ENCODE measurements at places on chromosomes 4 and X.

DNA sequence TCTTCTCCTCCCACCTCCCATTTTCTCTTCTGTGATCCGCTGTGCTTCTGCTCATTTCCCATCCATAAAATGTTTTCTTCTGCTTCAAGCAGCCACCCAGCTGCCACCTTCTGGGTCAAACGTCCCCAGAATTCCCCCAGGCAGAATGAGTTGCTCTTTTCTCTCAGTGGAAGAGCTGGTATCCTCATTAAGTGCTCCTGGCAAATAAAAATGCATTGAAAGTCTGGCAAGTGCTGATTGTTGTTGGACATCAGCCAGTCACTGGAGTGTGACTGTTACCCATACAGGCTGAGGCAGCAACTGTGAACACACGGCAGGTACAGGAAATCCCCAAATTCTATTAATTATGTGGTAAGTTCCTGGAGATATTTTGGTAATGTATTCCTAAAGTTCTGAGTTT lies 52.6 kb downstream of the LIMCH1 start:
- DNase-seq: no peak

GRCh38 chrX:106263817-106264216 lies 95.7 kb downstream of the PWWP3B start:
- no peak for DNase-seq

DNA sequence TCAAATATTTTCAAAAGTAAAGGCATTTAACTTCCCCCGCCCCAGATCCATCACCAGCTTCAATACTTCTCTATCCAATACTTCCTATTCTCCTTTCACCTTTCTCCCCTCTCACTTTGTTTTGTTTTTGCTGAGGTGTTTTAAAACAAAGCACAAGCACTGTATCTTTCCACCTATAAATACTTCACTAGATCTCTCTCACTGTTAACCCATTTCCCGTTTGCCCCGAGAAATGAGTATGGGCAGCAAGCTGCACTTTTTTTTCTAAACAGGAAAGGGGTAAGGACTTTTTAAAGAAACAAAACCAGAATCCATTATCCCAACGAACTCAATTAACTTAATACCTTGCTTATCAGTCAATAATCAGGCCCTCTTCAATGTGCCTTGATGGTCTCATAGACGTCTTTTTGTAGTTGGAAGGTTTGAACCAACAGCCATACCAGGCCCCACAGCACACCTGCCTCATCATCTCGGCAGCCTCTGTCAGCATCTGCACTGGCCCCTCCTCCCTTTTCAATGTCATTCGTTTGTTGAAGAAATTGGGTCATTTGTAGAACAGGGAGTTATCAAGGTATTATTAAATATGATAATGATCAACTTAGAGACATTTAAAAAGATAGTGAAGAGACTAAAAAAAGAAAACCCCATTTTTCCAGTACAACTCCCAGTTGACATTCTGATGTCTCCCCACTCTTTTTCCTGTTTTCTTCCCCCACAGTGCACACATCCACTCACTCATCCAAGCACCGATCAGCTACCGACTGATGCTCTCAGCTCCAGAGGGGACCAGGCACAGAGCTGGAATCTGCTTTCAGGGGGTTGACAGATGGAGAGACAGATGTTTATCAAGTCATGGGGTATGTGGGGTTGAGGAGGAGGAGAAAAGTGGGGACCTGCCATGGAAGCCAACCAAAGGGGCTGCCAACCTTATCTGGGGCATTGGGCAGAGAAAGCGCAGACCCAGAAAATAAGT lies 25.8 kb downstream of the CRMP1 start:
- DNase-seq: no peak

- no peak for DNase-seq
Measured at GRCh38 chr4:164027805-164028204, 533.3 kb downstream of the TMA16 start.

- no peak for DNase-seq
Measured at GRCh38 chrX:12309744-12310076, 171.4 kb downstream of the FRMPD4 start.

DNA sequence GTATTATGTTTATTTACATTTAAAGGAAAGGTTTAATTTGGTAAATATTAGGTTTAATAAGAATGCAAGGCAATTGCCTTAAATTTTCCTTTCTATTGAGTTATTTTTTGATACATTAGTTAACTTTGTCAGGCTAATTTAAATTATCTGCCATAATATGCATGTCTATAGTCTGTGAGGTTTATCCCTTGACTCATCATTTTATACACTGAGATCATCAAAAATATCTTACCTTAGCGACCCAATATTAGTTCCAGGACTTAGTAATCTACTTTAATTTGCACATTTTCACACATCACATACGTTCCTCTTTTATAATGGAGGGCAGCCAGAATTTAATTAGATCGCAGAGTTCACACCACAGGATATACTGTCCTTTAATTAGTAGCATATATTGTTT lies 999.5 kb upstream of the GRID2 start:
- DNase-seq: no peak

DNA sequence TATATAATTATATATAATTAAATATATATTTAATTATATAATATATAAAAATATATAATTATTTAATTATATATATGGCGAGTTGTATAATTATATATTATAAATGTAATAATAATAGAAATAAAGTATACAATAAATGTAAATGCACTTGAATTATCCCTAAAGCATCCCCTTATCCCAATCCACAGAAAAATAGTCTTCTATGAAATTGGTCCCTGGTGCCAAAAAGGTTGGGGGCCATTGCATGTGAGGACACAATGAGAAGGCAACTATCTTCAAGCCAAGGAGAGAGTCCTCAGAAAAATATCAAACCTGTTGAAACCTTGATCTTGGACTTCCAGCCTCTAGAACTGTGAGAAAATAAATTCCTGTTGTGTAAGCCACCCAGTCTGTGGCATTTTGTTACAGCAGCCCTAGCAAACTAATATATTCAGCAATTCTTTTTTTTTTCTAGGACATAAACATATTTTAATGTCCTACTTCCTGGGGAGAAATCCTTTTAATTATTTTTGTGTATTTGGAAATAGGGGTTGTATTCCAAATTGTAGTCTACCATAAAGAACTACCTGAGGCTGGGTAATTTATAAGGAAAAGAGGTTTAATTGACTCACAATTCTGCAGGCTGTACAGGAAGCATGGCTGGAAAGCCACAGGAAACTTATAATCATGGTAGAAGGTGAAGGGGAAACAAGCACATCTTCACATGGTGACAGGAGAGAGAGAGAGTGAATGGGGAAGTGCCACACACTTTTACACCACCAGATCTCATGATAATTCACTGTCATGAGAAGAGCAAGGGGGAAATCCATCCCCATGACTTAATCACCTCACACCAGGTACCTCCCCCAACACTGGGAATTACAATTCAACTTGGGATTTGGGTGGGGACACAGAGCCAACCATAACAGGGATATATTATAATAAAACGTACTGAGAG lies 22.9 kb upstream of the CXCL2 start:
- no peak for DNase-seq

DNA sequence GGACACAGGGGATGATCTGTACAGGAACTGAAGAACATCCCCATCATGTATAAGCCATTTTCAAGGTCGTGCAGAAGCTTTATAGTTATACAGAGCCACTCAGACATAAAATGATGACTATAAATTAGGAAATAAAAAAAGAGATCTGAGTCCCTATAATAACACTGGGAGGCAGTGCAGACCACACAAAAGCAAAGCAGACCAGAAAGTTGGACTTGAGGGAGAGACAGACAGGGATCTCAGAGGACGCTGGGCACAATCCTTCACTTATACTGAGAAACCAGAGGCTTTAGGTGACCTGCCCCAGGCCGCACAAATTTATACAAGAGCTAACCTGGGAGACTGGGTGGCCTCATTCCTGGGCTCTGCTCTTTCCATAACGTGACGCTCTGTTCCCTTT lies 70.5 kb downstream of the HADH start:
- DNase-seq: peak; percentile 49

GRCh38 chrX:36861601-36862000 lies 146.6 kb upstream of the FAM47C start:
- no peak for DNase-seq

GRCh38 chr4:8099981-8100464 lies 58.6 kb downstream of the ABLIM2 start:
- no peak for DNase-seq

DNA sequence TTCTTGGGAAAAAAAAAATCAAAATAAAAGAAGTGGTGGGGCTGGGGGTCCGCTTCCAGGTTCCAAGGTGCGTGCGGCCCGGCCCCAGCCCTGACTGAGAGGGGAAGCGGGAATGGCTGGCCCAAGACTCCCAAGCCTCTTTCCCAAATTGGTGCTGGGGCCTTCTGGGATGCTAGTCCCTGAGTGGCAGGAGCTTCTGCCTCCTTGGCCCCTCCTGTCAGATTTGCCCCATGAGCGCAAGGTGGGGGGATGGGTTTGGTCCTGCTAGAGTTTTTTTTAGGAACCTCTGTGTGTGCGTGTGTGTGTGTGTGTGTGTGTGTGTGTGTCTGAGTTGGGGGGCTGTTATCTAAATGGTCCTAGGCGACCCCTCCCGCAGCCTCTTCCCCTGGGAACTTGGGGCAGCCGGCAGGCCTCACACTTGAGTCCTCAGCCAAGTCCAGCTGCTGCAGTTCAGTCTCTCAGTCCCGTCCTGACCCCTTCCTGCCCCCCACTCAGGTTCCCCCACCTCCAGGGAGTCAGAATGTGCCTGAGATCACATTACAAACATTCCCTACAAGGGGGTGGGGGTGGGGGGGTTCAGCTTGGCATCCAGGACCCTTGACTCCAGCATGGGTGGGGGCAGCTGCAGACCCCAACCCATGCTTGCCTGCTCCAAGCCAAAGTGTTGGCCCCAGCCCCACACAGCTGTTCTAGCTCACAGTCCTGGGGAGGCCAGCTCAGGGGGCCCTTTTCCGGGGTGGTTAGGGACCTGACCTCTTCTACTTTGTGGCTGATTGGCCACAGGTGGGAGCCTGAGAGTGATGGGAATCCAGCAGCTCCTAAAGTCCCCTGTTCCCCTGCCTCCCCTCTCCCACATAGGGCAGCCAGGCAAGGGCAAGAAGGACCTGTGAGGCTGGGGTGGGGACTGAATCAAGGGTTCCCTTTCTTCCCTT lies 4.0 kb downstream of the EFNB1 start:
- no peak for DNase-seq

DNA sequence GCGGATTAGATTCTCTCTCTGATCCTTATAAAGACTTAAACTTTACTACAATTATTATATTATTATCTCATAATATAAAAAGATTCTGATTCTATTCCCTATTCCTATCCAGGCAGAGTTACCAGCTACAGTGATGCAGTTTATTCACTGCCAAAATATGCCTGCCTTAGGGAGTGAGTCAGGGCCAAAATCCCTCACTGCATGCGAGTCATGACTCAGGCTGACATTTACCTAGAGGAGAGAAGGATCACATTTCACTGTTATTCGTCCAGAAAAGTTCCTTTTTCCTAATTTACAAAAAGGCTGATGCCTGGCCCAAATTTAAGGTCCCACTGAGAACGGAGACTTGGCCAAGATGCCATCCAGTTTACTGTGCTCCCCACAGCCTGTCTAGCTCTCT lies 168.5 kb upstream of the LDB2 start:
- DNase-seq: no peak

- DNase-seq: no peak
Measured at GRCh38 chr4:73922766-73923630, 53.8 kb downstream of the CXCL1 start.

DNA sequence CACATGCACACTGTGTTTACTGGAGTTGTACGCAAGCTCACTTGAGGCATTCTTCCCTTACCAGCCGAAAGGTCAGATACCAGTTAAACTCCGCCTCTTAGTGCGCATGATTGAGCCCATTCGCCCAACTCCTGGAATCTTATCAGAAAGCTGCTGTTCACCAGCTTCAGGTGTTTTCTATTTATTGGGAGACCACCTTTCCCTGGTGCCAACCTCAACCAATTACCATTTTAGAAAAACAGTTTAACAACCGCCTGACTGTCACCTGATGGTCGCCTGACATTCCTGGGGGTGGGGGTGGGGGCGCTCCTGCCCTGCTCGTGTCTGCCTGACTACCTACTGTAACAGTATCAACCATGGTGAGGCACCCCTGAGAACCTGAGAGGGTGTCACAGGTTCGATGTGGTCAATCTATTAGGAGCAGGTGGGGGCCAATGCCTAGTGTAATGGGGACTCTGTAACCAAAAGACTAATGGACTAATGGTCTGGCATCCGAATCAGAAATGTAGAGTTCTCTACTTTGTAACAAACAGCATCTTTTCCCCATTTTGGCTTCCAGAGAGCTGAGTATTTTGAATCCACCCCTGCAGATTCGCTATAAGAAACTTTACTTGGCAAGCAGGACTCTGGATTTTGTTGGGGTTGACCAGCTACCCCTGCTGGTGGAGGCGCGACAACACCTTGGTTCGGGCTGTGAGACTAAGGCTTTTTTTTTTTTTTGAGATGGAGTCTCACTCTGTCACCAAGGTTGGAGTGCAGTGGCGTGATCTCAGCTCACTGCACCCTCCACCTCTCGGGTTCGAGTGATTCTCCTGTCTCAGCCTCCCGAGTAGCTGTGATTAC lies 58.2 kb upstream of the ZNF157 start:
- peak; percentile 60 for DNase-seq

- DNase-seq: no peak
Measured at GRCh38 chr4:41172786-41173185, 41.6 kb downstream of the APBB2 start.

DNA sequence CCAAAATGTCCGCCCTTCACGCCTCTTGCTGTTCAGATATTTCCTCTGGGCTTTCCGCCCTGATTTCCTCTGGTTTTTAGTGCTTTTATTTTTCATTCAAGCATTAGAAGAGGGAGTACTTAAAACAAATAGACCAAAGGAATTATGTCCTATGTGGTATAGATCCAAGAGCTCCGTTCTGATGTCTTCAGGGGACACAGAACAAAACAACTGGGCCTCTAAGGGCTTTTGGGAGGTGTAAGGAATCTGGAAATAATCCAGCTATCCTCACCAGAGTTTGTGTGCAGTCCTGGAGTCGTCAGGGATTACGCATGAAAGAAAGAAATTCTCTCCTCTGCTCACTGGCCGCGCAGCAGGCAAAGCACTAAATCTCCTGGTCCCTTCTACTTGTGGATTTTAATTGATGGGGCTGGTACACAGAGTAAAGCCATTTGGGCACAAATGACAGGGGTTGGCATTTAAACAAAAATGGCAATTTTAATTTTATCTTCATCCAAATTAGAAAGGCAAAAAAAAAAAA lies 999.2 kb downstream of the ADGRL3 start:
- DNase-seq: no peak

DNA sequence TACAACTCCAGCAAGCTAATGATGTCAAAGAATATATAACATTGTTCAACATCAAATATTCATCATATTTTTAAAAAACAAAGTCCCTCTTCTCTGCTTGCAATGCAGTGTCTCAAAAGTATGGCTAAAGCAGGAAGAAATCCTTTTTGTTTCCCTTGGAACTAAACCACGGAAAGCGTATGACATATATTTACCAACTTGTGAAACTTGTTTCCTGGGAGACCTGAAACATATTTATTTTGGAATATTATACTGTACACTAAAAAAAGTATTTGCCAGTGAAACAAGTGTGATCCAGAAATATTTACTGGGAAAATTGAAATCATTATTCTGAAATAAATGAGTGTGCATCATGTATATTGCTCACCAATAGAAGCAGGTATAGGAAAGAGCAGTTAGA lies 156.0 kb upstream of the ANKRD50 start:
- no peak for DNase-seq

- no peak for DNase-seq
Measured at GRCh38 chrX:154096140-154097002, 1.1 kb downstream of the MECP2 start.

- no peak for DNase-seq
Measured at GRCh38 chrX:38371641-38372040, 19.2 kb downstream of the OTC start.

Measured in right hindlimb (tissue), 1 donor.